ENCODE measurements at places on chromosomes 2 and 18.

DNA sequence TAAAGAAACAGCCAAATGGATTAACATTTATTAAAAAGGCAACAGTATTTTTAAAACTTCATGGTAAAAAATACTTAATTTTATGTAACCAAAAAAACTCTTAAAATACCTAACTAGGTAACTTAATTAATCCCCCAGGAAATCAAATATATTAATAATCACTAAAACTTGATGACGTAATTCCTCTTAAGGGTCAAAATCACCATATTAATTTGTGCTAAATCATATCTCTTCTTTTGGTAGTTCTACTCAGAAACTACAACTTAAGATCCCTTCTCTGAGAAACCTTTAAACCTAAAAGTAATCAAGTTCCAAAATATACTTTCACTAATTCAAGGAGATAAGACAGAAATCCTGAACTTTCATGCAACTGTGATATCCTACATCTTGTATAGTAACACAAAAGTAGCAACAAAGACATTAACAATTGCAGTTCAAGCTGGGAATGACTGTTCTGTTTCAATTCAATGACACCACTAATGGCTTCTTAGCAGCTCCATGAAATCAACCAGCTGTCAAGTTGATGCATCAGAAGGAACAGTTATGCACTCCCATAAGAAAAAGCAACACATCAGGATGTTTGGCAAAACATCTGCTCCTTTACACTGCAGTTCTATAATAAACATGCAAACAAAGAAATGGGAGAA lies 4.0 kb downstream of the BAZ2B start:
- DNase-seq = peak; percentile 41

- DNase-seq = no peak
These were observed 23.9 kb upstream of the ALLC start for GRCh38 chr2:3633982-3634595.

- DNase-seq = peak; percentile 24
These were observed 27.4 kb upstream of the SPR start for GRCh38 chr2:72859831-72860262.

DNA sequence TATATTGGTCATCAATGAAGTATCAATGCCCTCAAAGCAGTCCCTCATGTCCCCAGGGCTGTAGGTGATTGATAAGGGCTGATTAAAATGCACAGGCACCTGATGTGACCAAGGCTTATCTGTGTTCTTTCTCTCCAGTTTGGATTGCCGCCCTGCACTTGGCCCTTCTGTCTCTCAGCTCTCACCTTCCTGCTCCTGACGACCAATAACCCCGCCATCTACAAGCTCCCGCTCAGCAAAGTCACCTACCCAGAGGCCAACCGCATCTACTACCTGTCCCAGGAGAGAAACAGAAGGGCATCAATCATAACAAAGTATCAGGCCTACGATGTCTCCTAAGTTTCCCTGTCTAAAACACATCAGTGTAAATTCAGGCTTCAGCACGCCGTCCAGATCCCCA lies 41.8 kb upstream of the SLC14A1 start:
- DNase-seq = no peak

DNA sequence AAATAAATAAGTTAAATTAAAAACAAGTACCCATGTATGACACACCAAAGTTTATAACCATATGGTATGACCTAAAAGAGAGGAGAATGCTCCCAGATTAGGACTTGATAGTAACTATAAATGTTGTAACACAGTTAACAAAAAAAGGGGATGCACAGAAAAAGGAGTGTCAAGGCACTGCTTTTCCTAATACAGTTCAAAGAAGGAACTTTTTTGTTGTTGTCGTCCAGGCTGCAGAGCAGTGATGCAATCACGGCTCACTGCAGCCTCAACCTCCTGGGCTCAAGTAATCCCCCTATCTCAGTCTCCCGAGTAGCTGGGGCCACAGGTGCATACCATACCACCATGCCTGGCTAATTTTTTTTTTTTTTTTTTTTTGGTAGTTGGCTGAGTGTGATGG lies 2.7 kb downstream of the NARS1 start:
- DNase-seq = no peak

GRCh38 chr18:11369556-11369955 lies 220.2 kb upstream of the PIEZO2 start:
- DNase-seq = no peak

DNA sequence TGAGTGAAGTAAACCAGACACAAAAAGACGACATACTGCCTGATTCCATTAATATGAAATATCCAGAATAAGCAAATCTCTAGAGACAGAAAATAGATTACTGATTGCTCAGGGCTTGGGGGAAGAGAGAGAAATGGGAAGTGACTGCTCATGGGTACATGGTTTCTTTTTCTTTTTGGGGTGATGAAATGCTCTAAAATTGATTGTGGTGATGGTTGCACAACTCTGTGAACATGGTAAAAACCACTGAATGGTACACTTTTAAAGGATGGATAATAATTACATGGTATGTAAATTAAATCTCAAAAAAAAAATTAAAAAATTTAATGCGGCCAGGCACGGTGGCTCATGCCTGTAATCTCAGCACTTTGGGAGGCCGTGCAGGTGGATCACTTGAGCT lies 39.3 kb downstream of the RPL31 start:
- DNase-seq = no peak

DNA sequence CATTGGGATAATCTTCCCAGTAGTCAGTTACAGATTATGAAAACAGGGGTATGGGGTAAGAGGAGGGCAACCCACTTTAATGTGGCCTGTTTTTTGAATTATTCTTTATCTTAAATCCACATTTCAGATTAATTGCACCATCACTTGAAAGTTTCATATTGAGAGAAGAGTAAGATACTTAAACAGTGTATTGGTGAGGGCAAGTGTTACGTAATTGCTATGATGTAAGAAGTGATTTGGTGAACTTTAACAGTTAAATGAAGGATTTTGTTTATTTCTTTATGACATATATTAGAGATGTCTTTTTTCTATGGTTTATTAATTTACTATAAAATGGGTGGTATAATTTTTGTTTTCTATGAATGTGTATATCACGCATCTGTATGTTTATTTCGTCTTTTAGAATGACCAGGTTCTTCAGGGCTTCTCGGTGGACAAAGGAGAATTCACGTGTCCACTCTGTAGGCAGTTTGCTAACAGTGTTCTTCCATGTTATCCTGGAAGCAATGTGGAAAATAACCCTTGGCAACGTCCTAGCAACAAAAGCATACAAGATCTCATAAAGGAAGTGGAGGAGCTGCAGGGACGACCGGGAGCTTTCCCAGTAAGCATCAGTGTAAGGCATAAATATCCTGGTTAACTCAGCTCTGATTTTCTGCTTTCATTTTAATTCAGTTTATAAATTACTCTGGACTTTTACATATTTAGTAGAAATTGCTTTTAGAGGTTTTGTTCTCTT lies 171.2 kb upstream of the MYO3B start:
- no peak for DNase-seq

GRCh38 chr2:237763812-237764211 lies 34.8 kb upstream of the RBM44 start:
- DNase-seq = no peak

DNA sequence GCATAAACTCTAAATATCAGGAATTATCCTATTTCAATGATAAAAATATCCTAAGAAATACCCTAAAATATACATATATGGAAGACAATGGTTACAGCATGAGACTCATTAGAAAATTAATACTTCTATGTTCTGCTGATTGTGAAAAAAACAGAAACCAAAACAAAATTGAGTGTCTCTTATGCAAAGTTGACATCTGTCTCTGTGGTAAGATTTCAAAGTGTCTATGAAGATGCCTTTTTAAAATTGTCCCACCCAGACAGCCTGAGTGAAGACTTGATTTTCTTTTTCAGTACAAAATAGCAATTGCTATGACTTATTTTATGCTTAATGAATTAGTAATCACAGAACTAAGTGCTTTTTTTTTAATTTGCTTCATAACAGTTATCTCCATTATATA lies 1368.4 kb upstream of the LRRTM1 start:
- DNase-seq = no peak

All from muscle of arm (tissue), 14 donors.